ENCODE measurements at places on chromosomes 3 and 15.

- no peak for DNase-seq
Measured at GRCh38 chr3:18151199-18151598, 273.9 kb downstream of the SATB1 start.

- no peak for DNase-seq
Measured at GRCh38 chr3:141346418-141346817, 21.9 kb upstream of the ZBTB38 start.

DNA sequence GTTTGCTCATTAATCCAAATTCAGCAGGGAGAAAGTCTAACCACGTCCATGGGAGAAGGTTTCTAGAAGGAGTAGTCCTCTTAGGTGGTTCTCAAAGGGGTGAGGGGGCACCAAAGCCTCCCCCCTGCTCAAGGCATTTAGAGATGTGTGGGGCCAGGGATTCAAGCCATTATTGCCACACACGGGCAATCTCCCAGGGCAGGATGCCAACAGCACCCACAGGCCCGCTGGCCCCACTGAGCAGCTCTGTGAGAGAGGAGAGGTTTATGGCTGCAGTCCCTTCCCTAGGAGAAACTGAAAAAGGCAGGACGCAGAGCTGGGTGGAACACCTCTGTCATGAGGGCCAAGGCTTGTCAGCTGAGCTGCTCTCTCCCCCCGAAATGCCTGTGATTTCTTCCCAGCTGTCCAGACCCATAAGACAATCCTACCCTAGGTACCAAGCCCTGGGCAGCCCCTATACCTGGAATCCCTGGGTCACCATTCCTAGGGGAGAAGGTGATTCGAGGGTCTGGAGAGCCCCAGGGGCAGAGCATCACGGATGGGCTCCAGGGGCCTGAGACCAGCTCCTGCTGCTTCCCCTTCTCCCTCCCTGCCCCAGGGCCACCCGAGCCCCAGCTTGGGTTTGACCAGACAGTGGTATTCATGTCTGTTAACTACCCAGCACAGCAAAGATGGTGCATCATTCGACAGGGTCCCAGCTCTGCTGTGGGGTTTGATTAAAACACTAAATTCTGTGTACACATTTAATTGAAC, 39.0 kb downstream of the WHAMM start:
- no peak for DNase-seq

DNA sequence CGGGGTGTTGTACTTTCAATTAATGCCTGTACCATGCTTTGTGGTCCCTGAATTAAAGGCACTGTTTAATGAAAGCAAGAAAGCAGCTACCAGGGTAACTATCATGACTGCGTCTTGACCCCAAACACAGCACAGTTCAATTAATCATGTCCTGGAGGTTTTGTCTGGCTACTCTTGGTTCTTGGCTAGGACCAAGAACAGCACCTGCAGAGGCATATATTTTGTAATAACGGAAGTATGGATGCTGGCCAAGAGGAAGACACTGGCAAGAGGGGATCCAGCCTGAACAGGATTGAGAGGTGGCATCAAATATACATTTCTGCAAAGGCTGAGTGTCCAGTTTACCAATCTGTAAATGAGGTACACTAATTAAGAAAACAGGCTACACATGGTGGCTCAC, 119.9 kb downstream of the FOXP1 start:
- DNase-seq = no peak

- no peak for DNase-seq
Measured at GRCh38 chr3:64291345-64291744, 66.1 kb upstream of the PRICKLE2 start.

DNA sequence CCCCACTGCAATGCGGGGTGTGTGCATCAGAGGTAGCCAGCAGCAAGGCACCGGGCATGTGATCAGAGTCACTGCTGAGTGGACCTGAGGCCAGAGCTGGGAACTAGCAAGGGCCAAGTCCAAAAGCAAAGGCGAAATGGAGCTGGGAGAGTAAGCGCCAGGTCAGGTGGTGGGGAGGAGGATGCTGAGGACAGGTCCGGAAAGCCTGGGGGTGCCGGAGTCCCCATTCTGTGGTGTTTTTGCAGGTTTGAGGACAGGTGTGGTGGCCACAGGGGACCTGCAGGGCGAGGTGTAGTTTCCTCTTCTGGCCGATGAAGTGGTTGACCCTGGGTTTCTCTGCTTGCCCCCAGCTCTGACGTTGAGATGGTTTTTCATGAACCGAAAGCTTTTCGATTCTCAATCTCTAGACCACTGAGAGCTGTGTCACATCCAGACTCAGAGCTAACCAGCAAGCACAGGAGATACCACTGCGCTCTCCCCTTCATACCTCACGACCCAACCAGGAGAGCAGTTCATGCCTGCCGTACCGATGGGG, 35.0 kb upstream of the HES1 start:
- no peak for DNase-seq

DNA sequence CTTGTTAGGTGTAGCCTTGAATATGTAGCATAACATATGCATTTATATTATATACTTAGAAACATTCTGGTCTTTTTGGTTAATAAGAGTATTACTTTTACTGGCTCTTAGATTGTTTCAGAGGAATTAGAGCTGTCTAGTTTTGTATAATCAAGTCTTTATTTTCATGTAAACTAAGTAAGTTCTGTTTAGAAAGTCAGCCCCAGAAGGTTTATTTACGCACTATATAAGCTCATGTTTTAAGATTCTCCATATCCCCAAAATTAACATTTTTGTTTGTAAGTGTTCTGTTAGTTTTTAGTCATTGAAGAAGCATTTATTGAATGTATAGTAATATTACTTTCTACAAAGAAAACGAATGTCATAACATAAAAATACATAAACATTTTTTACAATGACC, 158.1 kb downstream of the HCN4 start:
- no peak for DNase-seq

- DNase-seq = no peak
Measured at GRCh38 chr15:79442911-79443310, 10.8 kb downstream of the MINAR1 start.

DNA sequence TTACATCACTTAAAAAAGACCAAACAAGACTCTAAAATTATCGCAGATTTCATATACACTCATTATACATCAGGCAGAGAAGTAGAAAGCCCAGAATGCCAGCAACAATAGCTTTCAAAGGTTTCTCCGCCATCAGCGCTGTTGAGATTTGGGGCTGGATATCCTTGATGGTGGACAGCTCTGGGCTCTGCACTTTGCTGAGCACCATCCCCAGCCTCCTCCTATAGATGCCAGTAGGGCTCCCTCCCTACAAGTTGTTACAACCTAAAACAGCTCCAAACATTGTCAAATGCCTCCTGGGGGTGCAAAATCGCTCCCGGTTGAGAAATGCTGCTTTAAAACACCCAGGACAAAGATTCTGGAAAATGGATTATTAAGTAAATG, 73.5 kb downstream of the ATP10A start:
- DNase-seq = no peak

DNA sequence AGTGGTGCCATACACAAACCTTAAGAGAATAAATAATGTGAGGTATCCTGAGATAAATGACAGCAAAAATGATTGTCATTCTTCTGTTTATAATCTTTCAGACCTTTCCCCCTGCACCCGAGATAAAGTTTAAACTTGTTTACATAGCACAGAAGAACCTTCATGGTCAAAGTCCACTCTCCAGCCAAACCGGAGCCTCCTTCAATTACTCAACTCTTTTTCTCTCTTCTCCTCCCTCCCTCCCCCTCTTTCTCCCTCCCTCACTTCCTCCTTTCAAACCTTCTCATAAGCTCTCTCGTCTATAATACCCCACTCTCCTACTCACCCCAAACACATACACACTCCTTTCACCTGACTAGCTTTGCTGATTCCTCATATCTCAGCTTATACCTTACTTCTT, 198.9 kb downstream of the EFHB start:
- no peak for DNase-seq

GRCh38 chr3:188712248-188712924, 459.4 kb upstream of the TPRG1 start:
- peak; percentile 31 for DNase-seq

DNA sequence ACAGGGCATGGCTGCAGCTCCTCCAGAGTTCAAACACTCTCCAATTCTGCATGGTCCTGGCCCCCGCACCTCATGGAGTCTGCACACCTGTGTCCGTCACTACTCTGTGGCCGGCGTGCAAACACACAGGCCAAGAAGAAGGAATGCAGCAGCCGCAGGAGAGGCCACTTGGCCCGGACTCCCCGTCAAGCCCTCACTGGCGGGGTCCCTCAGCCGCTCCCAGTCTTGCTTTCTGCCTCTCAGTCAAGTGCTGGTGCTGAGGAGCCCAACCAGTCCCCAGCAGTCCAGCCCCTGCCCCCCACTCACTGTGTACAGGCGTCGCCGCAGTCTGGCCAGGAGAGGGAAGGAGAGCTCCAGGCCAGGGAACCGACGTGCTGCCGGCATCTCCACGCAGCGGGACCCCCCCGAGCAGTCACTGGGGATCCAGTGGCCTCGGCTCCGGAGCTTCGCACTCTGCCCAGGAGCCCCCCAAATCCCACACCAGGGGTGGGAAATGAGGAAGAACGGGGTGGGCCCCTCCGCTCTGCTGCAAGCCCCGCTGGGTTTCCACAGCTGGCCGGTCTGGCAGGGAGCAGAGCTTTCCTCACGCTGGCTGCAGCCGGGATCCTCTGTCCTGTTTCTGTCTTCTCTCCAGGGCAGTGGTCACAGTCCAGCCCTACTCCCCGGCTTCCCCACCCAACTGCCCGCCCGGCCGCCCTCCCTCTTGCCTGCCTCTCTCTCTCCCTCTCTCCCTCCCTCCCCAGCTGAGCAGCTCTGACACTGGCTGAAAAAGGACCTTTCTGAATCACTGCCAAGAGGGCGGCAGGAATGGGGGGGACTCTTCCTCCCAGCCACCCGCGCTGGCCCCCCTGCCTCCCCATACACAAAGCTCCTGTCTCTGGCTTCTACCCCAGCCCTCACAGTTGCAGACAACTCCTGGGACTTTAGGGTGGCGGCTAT, 16.0 kb downstream of the TNK2 start:
- no peak for DNase-seq

GRCh38 chr15:94743668-94744067, 512.3 kb downstream of the MCTP2 start:
- DNase-seq = no peak

DNA sequence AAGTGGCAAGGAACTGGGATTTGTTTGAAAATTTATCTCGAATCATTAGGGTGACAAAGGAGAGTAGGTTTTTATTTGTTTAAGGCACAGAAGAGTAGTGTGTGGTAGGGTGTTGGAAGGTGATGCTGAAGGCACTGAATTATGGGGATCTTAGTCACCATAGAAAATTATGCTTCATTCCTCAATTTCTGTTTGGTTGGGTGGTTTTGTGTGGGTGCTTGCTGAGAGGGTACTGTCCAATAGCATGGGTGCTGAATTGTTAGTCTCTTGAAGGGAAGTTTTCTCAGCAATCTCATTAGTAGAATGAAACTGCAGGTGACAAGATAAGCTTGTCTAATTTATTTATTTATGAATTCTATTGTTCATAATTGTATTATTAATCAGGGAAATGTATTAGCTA, 610.9 kb downstream of the AGBL1 start:
- DNase-seq = no peak

DNA sequence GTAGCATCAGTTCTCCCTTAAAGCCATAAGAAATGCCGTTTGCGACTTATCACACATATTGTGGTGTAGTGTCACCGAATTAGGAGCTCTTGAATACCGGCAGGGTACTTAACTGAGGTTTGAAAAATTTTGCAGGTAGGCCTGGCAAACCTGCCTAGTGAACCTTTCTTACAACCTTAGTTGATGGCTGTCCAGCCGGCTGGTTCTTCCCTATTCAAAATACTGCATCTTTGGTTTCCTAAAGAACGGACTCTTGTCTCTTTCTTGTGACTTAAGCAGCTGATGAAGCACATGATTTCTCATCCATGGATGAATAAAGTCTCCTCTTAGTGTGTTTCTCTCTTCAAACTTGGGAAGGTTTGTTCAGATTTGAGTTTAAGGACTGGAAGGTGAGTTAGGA, 1.5 kb downstream of the RAB7A start:
- DNase-seq = no peak

GRCh38 chr15:74196175-74196574, 6.4 kb downstream of the STRA6 start:
- DNase-seq = no peak

GRCh38 chr3:152608696-152609594, 226.0 kb upstream of the P2RY1 start:
- no peak for DNase-seq

- DNase-seq = no peak
Measured at GRCh38 chr3:54792584-54792983, 135.3 kb downstream of the LRTM1 start.

- no peak for DNase-seq
Measured at GRCh38 chr3:65720989-65721737, 317.6 kb downstream of the MAGI1 start.

- no peak for DNase-seq
Measured at GRCh38 chr3:140147965-140148490, 213.0 kb downstream of the CLSTN2 start.

GRCh38 chr15:57651445-57651844, 55.1 kb upstream of the POLR2M start:
- DNase-seq = no peak

DNA sequence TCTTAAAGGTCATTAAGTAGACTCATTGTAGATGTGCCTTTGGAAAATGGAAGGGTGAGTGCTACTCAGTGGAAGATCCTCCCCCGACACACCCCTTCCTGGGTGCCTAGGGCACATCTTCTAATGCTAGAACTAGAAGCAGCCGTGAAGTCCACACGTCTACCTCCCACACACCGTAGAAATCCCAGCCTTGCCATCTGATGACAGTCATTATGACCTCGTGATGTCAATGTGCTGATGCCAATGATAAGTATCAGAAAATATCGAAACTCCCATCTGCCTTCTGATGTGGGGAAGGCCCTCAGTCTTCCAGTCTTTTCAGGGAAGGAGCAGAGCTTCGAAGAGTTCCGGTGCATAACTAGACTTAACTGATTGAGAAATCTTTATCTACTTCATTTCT, 282.1 kb upstream of the ROPN1 start:
- DNase-seq = no peak

GRCh38 chr3:97974996-97975395, 2.8 kb upstream of the RIOX2 start:
- DNase-seq = no peak

DNA sequence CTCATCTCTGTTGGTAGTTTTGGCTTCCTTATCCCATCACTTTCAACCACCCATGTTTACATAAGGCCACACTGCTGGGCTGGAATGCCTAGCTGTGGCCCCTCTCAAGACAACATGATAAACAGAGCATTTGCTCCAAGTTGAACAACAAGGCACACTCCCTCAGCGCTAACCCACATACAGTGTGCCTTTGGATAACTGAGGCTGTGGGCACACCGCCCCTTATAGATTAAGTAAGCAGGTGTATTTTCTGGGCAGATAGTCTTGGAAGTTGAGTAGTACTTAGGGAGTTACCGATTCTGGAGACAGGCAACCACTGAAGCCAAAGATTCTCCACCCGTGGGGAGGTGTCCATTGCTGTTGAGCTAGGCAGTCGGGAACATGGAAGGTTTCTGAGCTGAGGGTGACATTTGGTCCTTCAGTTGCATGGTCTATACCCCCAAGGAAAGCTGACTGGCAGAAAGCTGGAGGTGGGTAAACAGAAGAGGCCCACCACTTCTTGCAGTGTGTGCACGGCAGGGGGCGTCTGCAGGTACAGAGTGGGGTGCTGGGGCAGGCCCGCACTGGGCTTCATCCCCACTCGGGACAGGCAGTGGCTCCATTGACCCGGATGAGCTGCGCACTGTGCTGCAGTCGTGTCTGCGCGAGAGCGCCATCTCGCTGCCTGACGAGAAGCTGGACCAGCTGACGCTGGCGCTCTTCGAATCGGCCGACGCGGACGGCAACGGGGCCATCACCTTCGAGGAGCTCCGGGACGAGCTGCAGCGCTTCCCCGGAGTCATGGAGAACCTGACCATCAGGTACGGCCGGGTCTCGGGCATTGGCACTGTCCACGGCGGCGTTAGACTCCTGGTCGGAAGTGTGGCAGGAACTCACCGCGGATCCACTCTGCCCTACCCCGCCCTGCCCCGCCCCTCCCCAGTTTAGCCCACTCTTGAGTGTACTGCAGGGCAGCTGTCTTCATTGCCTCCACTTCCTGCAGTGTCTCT, 16.8 kb downstream of the NOX5 start:
- no peak for DNase-seq

All from smooth muscle cell of the brain vasculature (primary cell).